ENCODE measurements at places on chromosomes 13 and 19. TPM values are rescaled to one million over a fixed set of nuclear protein-coding genes. Genes with fewer than 3 reads are reported as not detected.

ZNF543 gene
- total RNA-seq: 5.1 TPM

CALR3 gene
- not detected for total RNA-seq

DNA sequence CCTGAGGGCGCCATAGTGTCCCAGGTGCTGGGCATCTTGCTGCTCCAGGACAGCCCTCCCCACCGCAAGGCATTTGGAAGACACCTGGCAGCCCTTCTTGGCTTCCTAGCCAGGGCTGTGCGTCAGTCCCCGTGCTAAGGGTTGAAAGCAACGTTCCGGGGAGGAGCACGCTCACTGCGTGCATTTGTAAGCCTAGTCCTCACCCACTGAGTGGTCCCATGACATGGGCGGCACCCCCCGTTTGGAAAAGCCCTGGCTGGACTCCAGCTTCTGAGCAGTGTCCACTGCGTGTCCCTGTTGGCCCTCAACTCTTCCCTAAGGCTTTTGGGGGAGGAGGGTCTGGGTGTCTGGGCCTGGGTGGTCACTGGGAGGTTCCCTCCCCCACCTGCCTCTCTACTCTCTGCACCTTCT, 76.3 kb upstream of the GPR183 start:
- peaks cover 2% of the 10 kb centered on the region for H3K27me3 ChIP-seq
- H3K27ac ChIP-seq: peak overlapping the region; percentile 79
- H3K4me1 ChIP-seq: peaks cover 69% of the 10 kb centered on the region
- DNase-seq: no peak
- H3K4me3 ChIP-seq: no peak overlapping the region

- H3K27ac ChIP-seq: no peak overlapping the region
- H3K27me3 ChIP-seq: no peaks in the 10 kb centered on the region
- no peaks in the 10 kb centered on the region for H3K36me3 ChIP-seq
- H3K4me3 ChIP-seq: no peak overlapping the region
- no peaks in the 10 kb centered on the region for H3K4me1 ChIP-seq
Measured at GRCh38 chr13:71661921-71662320, 205.1 kb downstream of the DACH1 start.

ZNF85 gene
- total RNA-seq: 10.0 TPM

GRCh38 chr13:110802260-110802659, 88.8 kb downstream of the ING1 start:
- no peak overlapping the region for H3K27ac ChIP-seq
- H3K36me3 ChIP-seq: peaks cover 2% of the 10 kb centered on the region
- no peak for DNase-seq
- H3K4me1 ChIP-seq: peaks cover 10% of the 10 kb centered on the region
- H3K4me3 ChIP-seq: no peak overlapping the region
- peaks cover 31% of the 10 kb centered on the region for H3K27me3 ChIP-seq

GRCh38 chr13:45538382-45538781, 73.6 kb downstream of the COG3 start:
- peaks cover 22% of the 10 kb centered on the region for H3K36me3 ChIP-seq
- no peak overlapping the region for H3K27ac ChIP-seq
- H3K27me3 ChIP-seq: no peaks in the 10 kb centered on the region
- no peaks in the 10 kb centered on the region for H3K4me1 ChIP-seq
- DNase-seq: no peak

Data from activated T-helper 1 cell treated with anti-CD3 and anti-CD28 coated beads, Interleukin-12 subunit alpha, Interleukin-12 subunit beta, Interleukin-2, Interleukin-4 antibody, amounts not matched to agents 30 ng/mL and 10 ng/mL and 1 ng/mL, durations not matched to agents 14 hours and 24 hours and 36 hours (primary cell).